ENCODE measurements at places on chromosomes 12 and 14. TPM values are rescaled to one million over a fixed set of nuclear protein-coding genes. Genes with fewer than 3 reads are reported as not detected.
A peak's percentile ranks its signal among the peaks of the same experiment; 100 is the strongest.

Gene CIROP
- total RNA-seq, result not detected

Gene XPOT
- 52.7 TPM for total RNA-seq

Gene KCTD10
- 65.3 TPM for total RNA-seq

Gene HEATR5A
- 24.6 TPM for total RNA-seq

Gene KRT1
- not detected for total RNA-seq

Gene CLEC6A
- total RNA-seq, result not detected

Gene PRR4
- 2.4 TPM for total RNA-seq

Gene TIMELESS
- total RNA-seq, result 7.2 TPM

Gene IFI27
- total RNA-seq, result 101 TPM

Gene B3GNT4
- 1.6 TPM for total RNA-seq

Gene NFATC4
- 28.6 TPM for total RNA-seq

Gene PCED1B
- 1.6 TPM for total RNA-seq

Gene DBX2
- 0.73 TPM for total RNA-seq

GRCh38 chr12:5246196-5246595, 185.7 kb upstream of the NTF3 start:
- no peak for DNase-seq

DNA sequence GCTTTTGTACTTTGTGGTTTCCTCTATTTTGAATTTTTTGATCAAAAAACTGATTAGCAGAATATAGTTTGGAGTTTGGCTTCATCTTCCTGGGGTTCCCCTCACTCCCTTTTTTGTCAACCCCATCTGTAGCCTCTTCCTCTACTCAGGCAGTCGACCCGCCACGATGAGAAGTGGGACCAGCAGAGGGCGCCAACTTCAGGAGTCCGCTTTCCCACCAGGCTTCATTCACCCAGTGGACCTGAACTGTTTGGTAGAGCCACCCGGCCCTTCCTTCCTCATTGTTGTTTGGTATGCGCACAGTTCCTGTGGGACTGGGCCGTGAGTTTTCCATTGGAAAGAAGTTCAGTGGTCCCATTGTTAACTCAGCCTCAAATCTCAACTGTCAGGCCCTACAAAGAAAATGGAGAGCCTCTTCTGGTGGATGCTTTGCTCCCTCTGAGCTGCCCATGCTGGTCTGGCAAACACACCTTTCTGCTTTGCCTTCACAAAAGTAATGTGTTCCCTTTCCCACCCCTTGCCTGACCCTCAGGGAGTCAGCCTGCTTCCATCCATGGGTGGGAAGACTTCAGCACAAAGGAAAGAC, 21.7 kb downstream of the TMBIM6 start:
- DNase-seq, result peak; percentile 50

GRCh38 chr12:92062539-92063493, 82.8 kb downstream of the BTG1 start:
- no peak for DNase-seq

DNA sequence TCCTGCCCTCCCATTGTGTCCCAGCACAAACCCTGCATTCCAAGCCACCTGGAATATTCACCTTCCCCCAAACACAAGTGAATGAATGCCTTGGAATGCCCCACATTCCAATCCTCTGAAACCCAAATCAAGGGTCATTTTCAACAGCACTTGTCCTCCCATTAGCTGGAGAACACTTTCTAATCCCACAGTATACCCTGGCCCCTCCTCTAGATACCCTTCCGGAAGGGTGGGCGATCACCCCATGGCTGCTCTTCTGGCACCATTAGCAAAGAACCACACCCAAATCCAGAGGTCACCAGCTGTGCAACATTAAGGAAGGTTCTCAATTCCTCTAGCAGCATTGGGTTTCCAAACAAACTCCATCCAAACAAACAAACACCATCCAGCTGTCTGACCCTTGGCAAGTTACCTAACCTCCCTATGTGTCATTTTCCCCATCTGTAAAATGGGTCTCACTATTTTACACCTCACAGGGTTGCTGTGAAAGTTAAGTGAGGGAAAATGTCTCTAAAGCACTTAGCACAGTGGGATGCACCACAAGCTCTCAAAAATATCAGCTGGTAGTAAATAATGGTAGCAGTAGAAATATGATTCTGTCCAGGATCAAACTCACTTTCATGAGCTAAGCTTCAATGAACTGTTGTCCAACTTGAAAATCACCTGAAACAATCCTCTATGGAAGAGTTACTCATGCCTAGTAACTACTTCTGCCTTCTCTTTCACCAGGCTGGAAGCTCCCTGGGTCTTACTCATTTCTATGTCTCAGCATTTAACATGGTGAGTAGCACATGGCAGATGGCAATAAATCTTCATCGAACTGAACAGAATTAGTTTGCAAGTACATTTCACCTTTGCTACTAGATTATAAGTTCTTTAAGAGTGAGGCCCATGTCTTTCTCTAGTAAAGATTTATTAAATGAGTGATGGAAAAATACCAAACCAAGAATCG, 5.3 kb downstream of the NUAK1 start:
- no peak for DNase-seq

DNA sequence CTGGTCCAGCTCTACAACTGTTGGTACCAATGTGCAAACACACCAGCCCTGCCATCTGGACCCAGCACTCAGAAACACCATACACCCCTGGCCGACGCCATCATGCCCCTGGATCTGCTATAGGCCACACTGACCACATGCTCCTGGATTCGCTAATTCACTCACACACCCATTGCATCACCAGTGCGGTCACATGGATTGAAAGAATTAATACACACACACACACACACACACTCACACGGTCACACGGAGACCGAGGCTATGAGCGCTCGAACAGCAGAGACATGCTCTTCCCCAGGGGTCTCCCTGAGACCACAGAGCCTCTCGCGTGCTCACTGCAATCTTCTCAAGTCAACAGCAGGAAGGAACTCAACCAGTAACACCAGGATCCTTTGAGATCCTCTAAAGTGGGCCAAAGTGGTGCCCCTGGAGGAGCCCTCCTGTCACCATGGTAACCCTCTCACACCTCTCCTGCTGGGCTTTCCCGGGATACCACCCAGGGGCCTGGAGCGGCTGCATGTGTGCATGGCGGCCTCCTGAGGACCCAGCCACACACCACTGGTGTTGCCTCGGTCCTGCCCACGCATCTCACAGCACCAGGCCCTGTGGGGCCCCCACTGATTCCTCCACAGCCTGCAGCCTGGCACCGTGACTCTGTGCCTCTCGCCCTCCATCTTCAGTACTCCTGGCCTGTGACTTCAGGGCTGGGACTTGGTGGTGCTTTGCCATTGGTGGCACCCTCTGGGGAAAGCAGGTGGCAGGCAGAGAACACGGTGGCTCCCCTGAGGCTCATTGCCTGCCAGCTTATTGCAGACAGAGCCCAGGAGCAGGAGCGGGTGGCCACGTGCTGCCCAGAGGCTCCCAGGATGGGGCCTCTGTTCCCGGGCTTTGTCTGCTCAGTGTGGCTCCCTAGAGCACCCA, 15.1 kb downstream of the LRTM2 start:
- DNase-seq, result no peak

DNA sequence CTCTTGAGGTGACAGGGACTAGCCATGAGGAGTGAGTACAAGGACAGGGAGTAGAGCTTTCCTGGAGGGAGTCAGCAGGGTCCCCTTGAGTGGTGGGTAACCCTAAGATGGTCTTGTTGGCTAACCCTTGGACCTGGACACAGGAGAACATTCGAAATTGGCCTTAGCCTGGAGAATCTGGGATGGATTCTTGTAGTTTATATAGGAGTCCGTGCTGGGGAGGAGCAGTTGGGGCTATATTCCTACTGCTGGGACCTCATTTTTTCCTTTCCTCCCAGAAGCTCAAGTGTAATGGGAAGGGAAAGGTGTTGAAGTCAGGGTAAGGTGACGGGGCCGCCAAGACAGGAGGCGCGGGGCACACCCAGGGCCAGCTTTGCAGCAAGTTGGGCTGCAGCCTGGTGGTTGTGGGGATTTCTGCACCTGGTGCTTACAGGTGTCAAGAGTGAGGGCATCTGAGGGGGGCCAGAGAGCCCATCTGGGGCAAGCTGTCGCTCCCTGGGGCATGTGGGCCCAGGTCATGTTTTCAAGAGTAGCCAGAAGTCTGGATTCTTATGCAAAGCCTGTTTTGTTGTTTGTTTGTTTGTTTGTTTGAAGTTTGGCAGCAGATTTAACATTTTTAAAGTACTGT, 5.1 kb downstream of the BCL7A start:
- no peak for DNase-seq

GRCh38 chr12:5294274-5295070, 137.4 kb upstream of the NTF3 start:
- DNase-seq, result no peak

GRCh38 chr12:101521136-101521535, 46.0 kb downstream of the SPIC start:
- DNase-seq, result no peak

DNA sequence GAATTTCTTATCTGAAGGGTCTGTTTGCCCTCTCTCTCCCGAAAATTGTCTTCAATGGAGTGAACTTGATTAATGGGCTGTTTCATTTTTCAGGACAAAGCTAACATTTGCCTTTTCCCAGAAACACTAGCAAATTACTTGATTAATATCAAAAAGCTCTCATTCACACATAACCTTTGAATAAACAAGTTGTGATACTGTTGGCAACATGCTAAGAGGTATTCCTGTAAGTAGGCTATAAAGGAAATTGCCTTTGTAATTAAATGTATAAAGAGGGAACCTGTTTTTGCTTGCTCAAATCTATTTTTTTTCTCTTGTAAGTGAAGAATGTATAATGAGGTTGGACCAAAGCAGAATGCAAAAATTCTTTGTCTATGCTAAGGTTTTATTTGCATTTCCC, 457.2 kb downstream of the TMTC2 start:
- no peak for DNase-seq

DNA sequence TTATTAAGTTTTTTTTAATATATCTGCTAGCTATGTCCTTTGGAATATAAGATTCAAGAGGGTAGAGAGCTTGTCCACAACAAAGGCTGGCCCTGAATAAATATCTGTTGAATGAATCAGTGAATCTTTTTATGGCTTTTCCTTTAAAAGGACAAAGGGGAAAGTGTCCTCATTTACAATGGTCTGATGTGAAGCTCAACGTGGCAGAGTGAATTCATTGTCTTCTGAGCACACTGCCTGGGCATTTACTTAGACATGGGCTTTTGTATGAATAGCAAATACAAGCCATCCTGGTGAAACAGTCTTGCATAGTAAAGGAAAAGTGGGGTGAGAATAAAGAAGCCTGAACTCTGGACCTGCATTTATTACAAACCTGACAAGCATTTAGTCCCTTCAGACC, 201.2 kb downstream of the NELL2 start:
- DNase-seq, result no peak

- DNase-seq, result no peak
These were observed 310.1 kb upstream of the DIO3 start for GRCh38 chr14:101250948-101251811.
